ENCODE measurements at places on chromosomes 12 and 14.

DNA sequence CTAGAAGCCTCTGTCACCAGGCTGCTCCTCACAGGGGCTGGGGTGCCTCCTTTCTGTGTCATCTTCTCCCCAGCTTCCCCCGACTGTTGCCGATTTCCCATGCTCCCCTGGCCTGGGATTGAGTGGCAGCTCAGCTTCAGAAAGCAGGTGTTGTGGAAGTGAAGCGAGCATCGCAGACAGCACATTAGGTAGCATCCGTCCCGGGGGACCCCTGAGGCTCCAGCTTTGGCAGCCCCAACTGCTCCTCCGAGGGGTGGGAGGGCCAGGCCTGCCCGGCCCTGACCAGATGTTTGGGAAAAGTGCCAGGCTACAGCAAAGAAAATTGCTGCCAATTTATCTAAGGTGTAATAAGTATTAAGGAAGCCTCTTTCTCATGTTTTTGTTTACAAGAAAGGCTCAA lies 1045.6 kb downstream of the BCL11B start:
- DNase-seq, result peak; percentile 79

DNA sequence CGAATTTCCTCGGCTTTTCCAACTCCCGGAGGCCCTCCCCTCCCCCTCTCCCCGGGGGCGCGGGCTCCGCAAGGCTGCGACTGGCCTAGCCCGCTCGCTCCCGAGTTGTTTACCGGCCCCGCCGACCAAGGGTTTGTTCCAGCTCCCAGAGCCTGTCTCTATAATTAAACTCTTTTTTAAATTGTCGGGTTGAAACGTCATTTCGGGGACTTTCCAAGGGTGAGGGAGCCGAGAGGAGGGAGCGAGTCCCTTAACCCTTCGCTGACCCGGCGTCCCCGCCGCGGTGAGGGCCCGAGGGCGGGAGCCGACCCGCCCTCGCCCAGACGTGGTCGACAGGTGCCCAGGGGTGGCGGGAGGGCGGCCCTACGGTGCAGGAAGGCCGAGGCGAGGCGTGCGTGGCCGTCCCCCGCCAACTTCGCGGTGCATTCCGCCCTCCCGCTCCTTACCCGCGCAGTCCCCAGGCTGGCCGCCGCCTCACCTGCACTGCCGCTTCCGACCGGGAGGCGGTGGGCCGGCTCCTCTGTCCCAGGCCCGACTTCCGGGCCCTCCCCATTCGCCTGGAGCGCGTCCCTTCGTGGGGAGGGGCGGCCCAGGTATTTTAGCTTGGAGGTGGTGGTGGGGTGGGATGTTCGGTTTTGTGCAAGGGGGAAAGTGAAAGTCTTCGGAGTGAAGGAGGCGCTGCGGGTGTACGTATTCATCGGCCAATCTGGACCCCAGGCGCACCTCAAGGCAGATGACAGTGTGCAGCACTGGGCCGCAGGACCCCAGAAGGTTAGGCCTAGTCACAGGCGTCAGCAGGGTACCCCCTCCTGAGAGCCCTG lies 2.9 kb upstream of the ZFP36L1 start:
- DNase-seq, result peak; percentile 52

- no peak for DNase-seq
Measured at GRCh38 chr12:26156201-26156871, 31.5 kb upstream of the BHLHE41 start.

DNA sequence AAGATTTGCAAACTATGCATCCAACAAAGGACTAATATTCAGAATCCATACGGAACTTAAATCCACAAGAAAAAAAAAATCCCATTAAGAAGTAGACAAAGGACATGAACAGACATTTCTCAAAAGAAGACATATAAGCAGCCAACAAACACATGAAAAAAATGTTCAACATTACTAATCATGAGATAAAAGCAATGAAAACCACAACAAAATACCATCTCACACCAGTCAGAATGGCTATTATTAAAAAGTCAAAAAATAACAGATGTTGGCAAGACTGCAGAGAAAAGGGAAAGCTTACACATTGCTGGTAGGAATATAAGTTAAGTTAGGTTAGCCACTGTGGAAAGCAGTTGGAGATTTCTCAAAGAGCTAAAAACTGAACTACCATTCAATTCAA lies 16.2 kb downstream of the CDK17 start:
- no peak for DNase-seq

GRCh38 chr14:33781236-33781635 lies 169.6 kb downstream of the EGLN3 start:
- DNase-seq, result no peak

DNA sequence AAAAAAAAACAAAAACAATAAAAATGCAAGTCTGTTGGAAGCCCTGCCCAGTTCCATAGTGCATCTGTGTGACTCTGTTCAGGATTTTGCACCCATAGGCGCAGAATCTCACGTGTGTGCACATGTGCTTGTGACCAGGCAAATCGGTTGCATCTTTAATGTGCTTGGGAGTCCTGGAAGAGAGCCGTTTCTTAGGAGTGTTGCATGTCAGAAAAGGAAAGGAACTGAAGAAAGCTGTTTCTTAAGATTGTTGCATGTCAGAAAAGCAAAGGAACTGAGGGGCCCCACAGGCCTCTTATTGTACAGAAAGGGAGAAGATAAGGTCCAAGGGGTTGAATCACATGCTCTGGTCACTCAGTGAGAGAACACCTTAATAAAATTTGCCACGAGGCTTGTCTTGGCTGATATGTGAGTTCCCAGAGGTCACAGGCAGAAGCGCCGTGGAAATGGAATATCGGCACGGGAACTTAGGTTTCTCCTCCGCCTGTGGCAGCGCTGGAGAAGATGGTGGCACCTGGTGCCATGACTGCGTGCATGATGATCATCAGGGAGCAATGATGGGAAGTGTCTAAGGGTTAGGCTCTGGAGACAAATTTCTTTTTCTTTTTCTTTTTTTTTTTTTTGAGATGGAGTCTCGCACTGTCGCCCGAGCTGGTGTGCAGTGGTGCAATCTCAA lies 90.0 kb downstream of the LRRC74A start:
- no peak for DNase-seq

GRCh38 chr12:123696646-123697045 lies 15.5 kb upstream of the ATP6V0A2 start:
- no peak for DNase-seq

DNA sequence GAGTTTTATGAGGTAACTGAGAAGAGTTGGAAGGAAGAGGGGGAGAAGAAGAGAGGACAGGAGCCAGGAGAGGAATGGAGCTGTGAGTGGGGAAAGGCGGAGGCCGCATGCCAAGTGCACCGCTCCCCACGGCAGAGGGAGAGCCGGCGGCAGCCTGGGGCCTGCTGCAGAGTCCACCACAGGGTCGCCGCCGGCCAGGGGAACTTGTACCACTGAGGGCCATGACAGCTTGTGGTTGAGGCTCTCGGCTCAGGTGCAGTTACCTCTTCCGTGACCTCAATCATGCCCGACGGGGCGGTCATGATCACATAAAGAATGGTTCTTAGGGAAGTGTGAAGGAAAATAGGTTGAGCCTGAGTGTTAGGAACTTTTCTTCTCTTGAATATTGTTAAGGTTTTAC lies 325.0 kb downstream of the SNAPC1 start:
- no peak for DNase-seq

DNA sequence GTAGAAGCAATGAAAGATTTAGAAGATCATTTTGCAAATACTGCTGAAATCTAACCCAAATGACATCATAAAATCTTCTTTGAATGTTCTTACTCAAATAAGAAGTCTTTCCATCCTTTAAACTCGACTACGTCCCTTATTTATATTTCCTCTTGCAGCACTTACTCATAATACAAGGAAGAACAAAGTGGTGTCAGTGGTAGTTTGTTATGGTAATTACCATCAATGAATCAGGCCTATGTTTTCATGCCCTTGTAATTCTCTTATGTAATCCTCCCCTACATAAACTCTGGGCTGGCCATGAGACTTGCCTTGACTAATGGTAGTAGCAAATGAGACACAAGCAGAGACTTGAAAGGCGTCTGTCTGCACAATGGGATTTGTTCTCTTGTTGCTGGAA lies 17.0 kb downstream of the EEA1 start:
- no peak for DNase-seq

DNA sequence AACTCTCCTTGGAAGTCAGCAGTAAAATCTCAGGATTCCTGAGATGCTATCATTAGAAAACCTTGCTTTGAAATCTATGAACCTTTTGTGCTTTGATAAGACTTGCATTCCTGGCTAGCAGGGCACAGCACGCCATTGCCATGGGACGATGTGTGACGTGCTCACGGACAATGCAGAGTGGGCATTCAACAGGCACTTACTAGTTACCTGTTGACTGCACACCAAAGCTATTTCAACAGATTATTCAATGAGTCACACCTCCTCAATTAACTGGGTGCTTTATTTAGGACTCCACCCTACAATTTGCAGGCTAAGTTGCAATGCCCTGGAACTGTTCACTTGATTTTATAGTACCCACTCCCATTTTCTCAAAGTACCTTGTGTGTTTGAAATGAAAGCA lies 11.3 kb downstream of the NOS1 start:
- no peak for DNase-seq

- DNase-seq, result peak; percentile 82
Measured at GRCh38 chr14:58712357-58712756, 74.6 kb downstream of the DACT1 start.

DNA sequence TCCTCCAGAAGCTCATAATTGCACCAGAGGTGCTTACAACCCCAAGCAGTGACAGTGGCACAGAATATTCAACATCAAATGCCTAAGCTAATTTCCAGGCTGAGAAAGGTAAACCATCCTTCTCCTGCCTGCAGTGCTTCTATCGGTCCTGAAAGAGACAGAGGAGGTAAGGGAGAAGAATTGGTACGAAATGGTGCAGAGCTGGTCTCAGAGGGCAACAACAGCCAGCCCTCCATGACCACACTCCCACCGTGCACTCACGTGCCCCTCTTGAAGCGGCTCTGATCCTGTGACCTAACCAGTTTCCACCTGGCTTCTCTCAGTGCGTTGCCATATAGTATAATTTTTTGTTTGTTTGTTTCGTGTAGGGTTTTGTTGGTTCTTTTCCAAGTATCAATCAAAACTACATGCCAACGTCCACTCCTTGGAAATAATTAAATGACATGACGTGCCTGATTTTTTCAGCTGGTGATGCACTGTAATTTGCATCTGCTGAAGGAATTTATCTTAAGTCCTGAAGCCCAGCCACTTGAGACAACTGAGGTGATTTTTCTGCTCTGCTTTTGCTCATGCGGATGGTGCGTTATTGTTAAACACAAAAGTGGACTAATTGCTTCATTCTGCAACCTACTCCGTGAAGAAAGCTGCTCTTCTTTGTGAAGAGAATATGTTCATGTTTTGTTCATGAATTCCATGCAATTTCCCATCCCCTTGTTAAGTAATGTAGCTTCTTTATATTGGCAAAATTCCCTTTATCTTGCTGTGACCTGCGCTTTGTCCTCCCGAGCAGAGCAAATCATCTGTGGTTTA lies 1.3 kb upstream of the ATP2A2 start:
- DNase-seq, result peak; percentile 36

- no peak for DNase-seq
Measured at GRCh38 chr12:32191445-32191844, 84.8 kb downstream of the BICD1 start.

DNA sequence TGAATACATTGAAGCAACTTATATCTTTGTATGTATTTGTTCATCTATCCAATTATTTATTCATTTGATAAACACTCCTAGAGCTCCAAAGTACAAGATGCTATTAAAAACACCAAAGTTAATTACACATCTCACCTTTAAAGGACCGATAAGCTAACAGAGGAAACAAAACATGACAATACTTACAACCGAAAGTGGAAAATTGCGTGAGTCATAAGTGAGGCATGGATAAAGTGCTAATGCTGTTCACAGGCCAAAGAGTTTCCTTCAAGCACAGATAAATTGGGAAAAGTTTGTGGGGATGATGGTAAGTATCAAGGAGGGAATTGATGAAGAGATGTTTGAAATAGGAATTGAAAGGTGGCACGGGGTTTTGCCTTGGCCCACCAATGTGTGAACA lies 172.8 kb upstream of the KITLG start:
- no peak for DNase-seq

GRCh38 chr12:30046376-30046775 lies 262.6 kb upstream of the TMTC1 start:
- no peak for DNase-seq

GRCh38 chr14:56182410-56182809 lies 64.2 kb downstream of the PELI2 start:
- no peak for DNase-seq

DNA sequence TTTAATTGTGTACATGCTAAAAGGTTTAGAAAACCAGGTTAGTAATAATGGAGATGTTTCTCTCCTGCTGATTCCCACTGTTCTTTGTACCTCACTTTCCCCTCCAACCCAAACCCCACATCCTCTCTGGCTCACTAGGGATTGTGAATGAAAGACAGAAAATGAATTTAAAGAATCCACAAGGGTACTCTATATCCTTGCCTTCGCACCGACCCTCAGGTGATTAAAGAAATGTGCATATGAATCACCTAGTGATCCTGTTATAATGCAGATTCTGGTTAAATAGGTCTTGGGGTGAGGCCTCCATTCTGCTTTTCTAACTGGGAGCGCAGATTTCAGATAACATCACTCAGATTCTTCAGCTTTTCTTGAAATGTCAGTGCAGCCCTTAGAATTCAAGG lies 84.3 kb upstream of the OTX2 start:
- no peak for DNase-seq

GRCh38 chr12:55996201-55996714 lies 818 bp upstream of the SUOX start:
- peak; percentile 44 for DNase-seq

DNA sequence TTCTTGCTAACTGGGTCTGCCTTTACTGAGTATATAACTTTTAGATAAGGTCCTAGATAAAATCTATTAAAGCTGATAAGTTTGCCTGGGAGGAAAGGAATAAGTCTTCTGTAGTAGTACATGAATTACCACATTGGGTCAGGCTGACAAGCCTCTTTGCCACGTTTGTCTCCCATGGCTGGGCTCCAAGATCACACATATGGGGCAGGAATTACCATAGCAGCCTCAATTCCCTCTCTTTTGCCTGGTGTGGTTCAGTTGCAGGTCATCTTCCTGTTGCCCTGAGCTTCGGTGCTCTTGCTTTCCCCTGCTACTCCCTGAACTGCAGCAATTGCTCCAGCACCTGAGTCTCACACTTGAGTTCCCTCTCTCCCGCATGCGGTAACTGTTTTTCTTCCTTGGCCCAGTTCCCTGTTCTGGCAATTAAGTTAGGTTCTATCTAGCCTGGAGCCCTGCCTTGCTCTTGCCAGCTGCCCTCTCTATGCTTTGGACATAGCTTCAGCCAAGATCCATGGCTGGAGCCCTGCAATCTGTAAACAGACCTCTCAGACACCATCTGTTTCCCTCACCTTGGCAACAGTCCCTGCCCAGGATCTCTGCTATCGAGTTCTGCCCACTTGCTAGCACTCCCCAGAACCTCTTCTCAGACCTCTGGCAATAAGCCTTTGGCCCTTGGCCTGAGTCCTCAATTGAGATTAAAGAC lies 5.8 kb upstream of the GLT8D2 start:
- DNase-seq, result peak; percentile 97

- peak; percentile 6 for DNase-seq
Measured at GRCh38 chr12:111227476-111228420, 141.1 kb downstream of the PHETA1 start.

DNA sequence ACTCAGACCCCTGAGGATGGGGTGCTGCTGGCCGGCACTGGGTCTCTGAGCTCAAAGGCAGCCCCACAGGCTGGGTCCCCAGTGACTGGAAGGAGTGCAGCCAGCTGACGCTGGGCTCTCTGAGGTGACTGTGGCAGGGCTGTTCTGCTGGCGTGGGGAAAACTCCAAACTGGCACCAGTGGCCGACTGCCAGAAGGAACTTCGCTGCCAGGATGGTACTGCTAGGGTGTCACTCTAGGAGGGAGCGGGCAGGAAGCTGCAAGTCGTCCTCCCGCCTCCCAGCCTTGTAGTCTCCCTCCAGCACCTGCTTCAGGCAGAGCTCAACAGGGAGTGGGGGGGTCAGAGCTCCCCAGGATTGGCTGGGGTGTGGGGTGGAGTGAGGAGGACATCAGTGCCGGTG lies 41.3 kb downstream of the CDC42BPB start:
- no peak for DNase-seq
